Progenitor cell of endocrine pancreas (in vitro differentiated cells): ENCODE measurements at places on chromosomes 5 and 9. TPM values are rescaled to one million over a fixed set of nuclear protein-coding genes. Genes with fewer than 3 reads are reported as not detected.

SPATA31C1 gene
- not detected in 2 replicates for total RNA-seq

GRCh38 chr5:4676934-4677333 is 463.2 kb upstream of the ADAMTS16 start:
- H3K27ac ChIP-seq, result no peak overlapping the region
- peaks cover 2% of the 10 kb centered on the region for H3K4me1 ChIP-seq
- H3K27me3 ChIP-seq, result peaks cover 4% of the 10 kb centered on the region
- H3K4me3 ChIP-seq, result no peak overlapping the region
- DNase-seq, result no peak
- no peaks in the 10 kb centered on the region for H3K36me3 ChIP-seq

RORB gene
- 0.07 TPM in 1 of 2 replicates, not detected in the other for total RNA-seq

- no peak overlapping the region for H3K27ac ChIP-seq
- no peak for DNase-seq
- no peak overlapping the region for H3K4me3 ChIP-seq
- H3K36me3 ChIP-seq, result peaks cover 3% of the 10 kb centered on the region
Observed at GRCh38 chr5:59522201-59522831, 371.2 kb downstream of the PDE4D start.

DNA sequence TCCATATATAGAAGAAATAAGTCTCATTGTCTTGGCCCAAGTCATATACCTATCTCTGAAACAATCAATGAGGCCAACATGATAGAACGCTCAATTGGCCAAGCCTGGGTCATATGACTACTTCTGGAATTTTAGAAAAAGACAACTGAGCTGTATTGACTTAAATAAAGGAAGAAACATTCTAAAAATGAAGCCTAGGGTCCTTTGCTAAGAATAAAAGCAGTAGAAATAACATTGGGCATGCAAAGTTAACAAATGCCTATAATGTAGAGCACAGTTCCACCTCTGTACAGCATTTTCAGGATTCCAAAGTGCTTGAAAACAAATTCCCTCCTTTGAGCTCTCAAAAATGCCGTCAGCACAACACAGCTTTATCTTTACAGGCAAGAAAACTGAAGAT is 391.8 kb downstream of the PRELID2 start:
- no peak overlapping the region for H3K27ac ChIP-seq
- H3K36me3 ChIP-seq, result no peaks in the 10 kb centered on the region
- H3K4me1 ChIP-seq, result no peaks in the 10 kb centered on the region

MPDZ gene
- 65.1 and 67.2 TPM in 2 replicates for total RNA-seq

DNA sequence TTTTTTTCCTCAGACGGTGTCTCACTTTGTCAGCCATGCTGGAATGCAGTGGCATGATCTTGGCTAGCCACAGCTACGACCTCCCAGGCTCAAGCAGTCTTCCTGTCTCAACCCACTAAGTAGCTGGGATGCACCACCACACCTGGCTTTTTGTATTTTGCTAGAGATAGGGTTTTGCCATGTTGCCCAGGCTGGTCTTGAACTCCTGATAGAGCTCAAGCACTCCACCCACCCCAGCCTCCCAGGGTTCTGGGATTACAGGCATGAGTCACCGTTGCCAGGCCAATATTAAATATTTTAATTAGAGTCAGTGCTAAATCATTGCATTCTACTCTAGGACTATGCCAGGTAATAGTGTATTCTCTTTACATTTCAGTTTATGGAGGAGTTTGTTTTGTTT is 41.5 kb downstream of the UBE2R2 start:
- no peak for DNase-seq
- peaks cover 31% of the 10 kb centered on the region for H3K4me1 ChIP-seq
- H3K36me3 ChIP-seq, result peaks cover 9% of the 10 kb centered on the region
- peak overlapping the region; percentile 78 for H3K27ac ChIP-seq

ANKRD34B gene
- 0.17 and 0.20 TPM in 2 replicates for total RNA-seq

- H3K27ac ChIP-seq, result peak overlapping the region; percentile 76
- H3K4me3 ChIP-seq, result no peak overlapping the region
- no peaks in the 10 kb centered on the region for H3K36me3 ChIP-seq
- no peak for DNase-seq
Observed at GRCh38 chr5:756171-756570, 28.4 kb downstream of the ZDHHC11B start.

DNA sequence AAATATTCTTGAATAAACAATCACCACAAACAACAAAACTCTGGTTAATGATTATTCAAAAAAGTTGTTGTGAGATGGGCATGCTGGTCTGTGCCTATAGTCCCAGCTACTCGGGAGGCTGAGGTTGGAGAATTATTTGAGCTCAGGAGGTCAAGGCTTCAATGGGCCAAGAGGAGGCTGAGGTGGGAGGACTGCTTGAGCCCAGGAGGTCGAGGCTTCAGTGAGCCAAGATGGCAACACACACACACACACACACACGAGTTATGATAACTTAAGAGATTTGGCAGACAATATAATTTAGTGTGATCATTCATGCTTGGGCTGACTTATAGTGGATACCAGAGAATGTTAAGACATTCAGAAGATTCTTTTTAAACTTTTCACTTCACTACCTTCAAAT is 14.9 kb downstream of the LYSMD3 start:
- no peak for DNase-seq
- no peaks in the 10 kb centered on the region for H3K27me3 ChIP-seq
- H3K36me3 ChIP-seq, result peaks cover 9% of the 10 kb centered on the region
- peaks cover 6% of the 10 kb centered on the region for H3K4me1 ChIP-seq
- H3K27ac ChIP-seq, result no peak overlapping the region

DNA sequence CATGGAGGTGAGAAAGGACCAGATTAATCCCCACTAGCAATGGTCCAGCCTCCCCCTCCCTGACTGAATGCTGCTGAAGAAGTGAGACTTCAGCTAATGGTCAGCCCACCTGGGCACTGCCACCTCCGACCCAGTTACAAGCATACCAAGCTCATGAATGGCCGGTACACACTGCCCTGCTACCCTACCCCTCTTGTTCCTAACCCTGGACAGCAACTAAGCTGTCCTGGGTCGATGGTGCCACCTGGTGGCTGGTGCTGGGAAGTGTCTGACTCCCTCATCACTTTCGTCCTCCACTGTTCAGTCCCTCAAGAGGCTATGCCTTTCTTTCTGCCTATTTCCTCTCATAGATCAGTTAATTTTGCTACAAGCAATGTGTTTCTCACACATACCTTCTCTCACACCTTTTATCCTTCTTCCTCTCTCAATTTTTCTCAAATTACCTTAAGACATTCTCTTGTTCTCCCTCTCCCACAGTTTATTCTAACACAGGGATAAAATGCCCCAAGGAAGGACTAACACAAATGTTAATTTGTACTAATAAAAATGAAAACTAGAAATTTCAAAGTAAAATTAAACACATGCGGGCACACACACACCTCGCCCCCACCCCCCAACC is 42.4 kb downstream of the PAX5 start:
- peaks cover 1% of the 10 kb centered on the region for H3K4me1 ChIP-seq
- no peak for DNase-seq
- peaks cover 95% of the 10 kb centered on the region for H3K27me3 ChIP-seq
- H3K4me3 ChIP-seq, result no peak overlapping the region
- H3K27ac ChIP-seq, result no peak overlapping the region
- peaks cover 2% of the 10 kb centered on the region for H3K36me3 ChIP-seq

DNA sequence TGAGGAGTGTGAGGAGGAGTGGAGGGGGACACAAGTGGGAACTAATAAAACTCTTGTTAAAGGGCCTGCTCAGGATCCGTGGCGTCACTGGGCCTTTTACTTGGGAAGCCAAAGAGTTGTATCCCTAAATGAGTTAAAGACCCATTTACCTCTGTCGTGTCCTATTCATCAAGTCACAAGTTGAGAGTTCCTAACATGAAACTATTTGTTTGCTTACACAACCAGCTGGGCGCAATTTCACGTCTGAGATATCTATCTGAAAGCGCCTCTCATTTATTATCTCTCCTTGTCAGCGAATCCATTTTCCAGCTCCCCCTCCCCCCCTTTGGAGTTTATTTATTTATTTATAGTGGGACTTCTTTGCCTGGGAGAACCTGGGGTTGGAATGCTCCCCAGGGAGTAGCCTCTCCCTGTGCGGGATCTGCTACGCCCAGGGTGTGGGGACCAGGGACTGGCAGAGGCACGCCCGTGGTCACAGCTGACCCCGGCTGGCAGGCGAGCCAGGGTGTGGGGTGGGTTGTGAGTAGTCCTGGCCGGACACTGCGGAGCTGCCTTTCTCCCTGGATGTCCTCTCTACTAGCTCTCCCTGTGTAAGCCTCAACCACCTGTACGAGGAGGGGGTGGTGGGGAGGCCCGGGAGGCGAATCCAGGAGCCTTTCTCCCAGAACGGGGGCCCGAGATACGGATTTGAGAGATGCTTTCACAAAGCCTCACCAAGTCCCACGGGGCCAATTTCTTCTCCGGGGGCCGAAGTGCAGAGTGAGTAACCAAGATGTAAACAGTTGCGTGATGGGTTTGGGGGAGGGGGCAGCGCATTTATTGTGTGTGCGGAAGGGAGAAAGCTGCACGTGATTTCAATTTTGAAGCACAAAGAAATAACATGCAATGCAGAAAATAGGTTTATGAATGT is 15.3 kb downstream of the NR2F1 start:
- H3K27ac ChIP-seq, result no peak overlapping the region
- peaks cover 43% of the 10 kb centered on the region for H3K27me3 ChIP-seq
- peaks cover 5% of the 10 kb centered on the region for H3K4me1 ChIP-seq
- H3K4me3 ChIP-seq, result no peak overlapping the region

PCDHAC2 gene
- 1.8 and 1.9 TPM in 2 replicates for total RNA-seq

ADGRV1 gene
- 82.3 and 87.6 TPM in 2 replicates for total RNA-seq

TMC1 gene
- total RNA-seq, result not detected in 2 replicates

DNA sequence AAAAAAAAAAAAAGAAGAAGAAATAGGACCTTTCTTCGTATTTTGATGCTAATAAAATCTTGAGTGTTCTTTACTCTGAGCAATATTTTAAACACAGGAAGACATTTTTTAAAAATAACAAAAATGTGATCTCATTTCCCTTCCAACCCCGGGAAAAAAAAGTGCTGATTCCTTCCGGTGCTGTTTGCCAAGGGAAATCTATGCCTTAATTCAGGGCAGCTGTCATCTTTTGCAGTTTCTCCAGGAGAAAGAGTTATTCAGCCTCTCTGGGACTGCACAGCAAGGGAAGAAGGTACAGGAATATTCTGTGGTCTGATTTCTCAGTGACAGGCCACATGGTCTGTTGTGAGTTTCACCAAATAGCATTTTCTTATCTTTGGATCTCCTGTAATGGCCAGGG is 291.9 kb upstream of the IRX1 start:
- no peak overlapping the region for H3K4me3 ChIP-seq
- peaks cover 6% of the 10 kb centered on the region for H3K27me3 ChIP-seq
- no peak for DNase-seq
- H3K27ac ChIP-seq, result no peak overlapping the region
- H3K4me1 ChIP-seq, result peaks cover 2% of the 10 kb centered on the region

GRCh38 chr9:2817999-2818803 is 25.7 kb downstream of the PUM3 start:
- H3K4me1 ChIP-seq, result peaks cover 38% of the 10 kb centered on the region
- no peak overlapping the region for H3K4me3 ChIP-seq

DNA sequence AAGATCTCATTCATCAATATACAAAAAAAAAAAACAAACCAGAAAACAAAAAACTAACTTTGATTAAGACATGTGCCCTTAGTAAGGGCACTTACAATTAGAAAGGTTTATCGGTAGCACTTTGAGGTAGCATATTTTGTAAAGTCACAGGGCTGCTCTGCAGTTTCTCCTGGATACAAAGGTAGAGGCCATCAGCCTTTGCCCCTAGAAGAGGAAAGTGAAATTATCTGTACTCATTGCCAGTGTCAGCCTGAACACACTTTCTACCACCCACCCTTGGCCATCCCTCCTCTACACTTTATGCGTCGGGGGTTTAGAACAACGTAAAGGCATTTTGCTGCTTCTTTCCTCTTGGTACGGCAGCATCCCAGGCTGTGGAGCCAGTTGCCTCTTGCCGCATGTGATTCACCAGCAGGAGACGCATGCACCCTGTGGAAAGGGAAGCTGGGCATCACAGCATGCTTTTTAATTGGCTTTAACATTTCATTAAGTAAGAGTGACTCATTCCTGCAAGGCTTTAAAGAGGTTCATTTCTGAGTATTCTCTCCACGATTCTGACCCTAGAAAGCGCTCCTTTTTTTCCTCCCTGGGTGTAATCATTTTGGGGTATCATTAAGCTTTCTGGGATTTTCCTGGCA is 84.6 kb downstream of the CEMIP2 start:
- no peak for DNase-seq
- H3K4me1 ChIP-seq, result no peaks in the 10 kb centered on the region
- H3K36me3 ChIP-seq, result peaks cover 7% of the 10 kb centered on the region
- no peak overlapping the region for H3K4me3 ChIP-seq
- no peaks in the 10 kb centered on the region for H3K27me3 ChIP-seq

DNA sequence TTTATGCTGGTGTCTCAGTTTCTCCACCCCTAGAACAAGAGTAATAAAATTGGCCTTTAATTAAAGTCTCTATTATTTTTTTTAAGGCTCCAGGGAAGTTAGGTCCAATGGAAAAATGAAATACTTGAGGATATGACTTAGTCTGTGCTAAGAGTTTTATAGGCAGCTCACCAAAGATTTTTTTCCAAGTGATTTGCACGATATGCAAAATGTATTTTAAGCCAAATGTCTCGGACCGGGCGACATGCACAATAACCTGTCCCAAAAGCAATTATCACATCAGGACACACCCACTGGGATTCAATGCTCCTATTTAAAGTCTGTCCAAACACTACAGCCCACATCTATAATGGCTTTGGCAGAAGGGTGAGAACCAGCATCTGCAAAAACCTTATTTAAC is 136.1 kb upstream of the ANKH start:
- peaks cover 20% of the 10 kb centered on the region for H3K27me3 ChIP-seq
- no peak overlapping the region for H3K4me3 ChIP-seq
- DNase-seq, result no peak
- H3K27ac ChIP-seq, result no peak overlapping the region
- H3K4me1 ChIP-seq, result no peaks in the 10 kb centered on the region
- no peaks in the 10 kb centered on the region for H3K36me3 ChIP-seq

GRCh38 chr5:39426051-39426745 is 1.4 kb upstream of the DAB2 start:
- H3K36me3 ChIP-seq, result no peaks in the 10 kb centered on the region
- peak overlapping the region; percentile 51 for H3K4me3 ChIP-seq
- H3K27ac ChIP-seq, result no peak overlapping the region

DNA sequence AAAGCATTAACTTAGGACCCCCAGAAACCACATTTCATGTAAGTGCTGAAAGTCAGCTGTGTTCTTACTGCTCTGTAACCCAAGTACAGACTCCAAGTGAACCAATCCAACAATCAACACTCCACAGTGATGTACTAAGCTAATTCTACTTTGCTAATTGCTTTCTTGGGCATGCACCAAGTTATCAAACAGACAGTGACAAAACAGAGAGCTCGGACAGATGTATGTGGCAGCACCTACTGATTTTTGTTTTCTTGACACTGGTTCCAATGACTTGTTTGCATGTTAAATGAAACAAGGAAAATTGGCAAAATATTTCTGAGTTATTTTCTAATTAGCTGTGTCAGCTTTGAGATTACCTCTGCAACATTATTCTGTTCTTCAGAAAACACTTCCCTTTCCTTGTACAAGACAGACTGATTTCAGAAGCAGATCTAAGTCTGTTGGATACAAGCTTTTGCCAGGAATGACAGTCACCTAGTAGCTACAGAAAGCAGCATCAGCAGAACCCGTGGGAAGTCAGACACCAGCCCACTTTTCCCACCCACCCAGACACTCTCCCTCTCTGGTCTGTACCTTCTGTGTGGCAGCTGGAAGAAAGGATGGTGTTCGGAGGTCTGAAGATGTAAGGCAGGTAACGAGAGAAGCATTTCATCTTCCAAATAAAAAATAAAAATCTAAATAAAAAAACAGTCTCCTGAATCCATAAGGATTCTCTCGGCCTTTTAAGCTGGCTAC is 176.7 kb upstream of the PPP2R2B start:
- H3K27me3 ChIP-seq, result peaks cover 12% of the 10 kb centered on the region
- H3K4me1 ChIP-seq, result peaks cover 8% of the 10 kb centered on the region
- no peak overlapping the region for H3K27ac ChIP-seq
- no peak overlapping the region for H3K4me3 ChIP-seq

- H3K27ac ChIP-seq, result no peak overlapping the region
- H3K36me3 ChIP-seq, result no peaks in the 10 kb centered on the region
- DNase-seq, result no peak
- peaks cover 10% of the 10 kb centered on the region for H3K4me1 ChIP-seq
- no peak overlapping the region for H3K4me3 ChIP-seq
Observed at GRCh38 chr5:89129941-89130340, 247.0 kb upstream of the MEF2C start.
